ENCODE measurements at places on chromosomes 2 and 18. TPM values are rescaled to one million over a fixed set of nuclear protein-coding genes. Genes with fewer than 3 reads are reported as not detected.

Gene PRSS56
- not detected for total RNA-seq

Gene WIPF1
- 3.8 TPM for total RNA-seq

DNA sequence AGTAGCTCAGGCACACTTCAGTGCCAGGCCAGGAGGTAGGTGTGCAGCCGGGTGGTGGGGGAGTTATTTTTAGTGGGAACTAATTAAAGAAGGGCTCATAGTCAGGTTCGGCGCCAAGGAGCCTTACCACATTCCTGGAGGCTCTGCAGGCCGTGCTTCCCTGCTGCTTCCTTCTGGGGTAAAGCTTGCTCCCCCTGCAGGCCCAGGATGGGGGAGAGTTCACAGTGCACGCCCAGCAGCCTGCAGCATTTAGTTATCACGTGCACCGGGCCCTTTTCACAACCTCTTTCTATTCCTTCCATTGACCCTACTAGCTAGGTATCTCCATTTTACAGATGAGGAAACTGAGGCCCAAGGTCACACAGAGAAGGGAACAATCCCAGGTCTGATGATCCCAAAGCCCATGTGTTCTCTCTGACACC, 2.5 kb downstream of the KCNF1 start:
- peak; percentile 40 for DNase-seq
- no peak overlapping the region for H3K27ac ChIP-seq
- H3K4me1 ChIP-seq = peaks cover 7% of the 10 kb centered on the region
- H3K4me3 ChIP-seq = no peak overlapping the region
- H3K27me3 ChIP-seq = peaks cover 39% of the 10 kb centered on the region

GRCh38 chr18:61734396-61734795, 158.4 kb downstream of the RNF152 start:
- H3K36me3 ChIP-seq = no peaks in the 10 kb centered on the region
- DNase-seq = no peak
- no peaks in the 10 kb centered on the region for H3K4me1 ChIP-seq
- no peak overlapping the region for H3K4me3 ChIP-seq
- no peaks in the 10 kb centered on the region for H3K27me3 ChIP-seq

Gene CHRNG
- not detected for total RNA-seq

Gene FEV
- 1.6 TPM for total RNA-seq

DNA sequence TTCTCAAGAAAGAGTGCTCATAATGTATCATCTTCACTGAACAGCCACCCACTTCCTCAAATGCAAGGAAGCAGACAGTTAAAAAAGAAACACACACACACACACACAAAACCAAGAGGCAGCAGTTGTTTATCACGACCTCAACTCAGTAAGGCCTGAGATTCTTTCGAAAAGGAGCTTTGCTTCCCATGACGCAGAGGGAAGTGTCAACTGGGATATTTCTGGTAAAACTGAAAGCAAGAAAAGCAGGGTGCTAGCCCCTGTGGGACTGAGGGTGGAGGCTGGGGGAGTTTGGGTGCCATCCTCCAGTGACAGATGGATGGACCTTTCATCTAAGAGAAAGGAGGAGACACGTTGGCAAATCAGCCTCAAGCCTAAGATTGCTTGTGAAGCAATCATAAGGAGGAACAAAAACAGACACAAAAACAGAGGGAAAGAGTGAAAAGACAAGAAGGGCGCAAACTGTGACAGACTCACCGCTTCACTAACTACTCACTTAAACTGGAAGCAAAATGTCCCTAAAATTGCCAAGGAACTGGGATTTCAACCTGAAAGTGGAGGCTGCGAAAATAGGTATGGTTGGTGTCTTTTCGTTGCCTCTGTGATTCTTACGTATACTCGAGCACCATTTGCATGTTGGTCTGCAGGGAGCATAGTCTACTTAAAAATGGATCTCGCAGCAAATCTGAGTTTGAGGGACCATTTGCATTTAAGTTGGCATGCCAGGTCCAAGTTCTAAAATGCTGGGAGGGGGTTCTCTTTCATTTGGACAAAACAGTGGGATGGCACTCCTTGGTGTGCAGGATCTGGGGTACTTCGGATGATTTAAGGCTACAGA, at the start of gene ARHGAP25:
TSS of gene ARHGAP25 (plus strand) at position 124 of the 838 bp plus-strand sequence. CDS start at position 513, 389 bp downstream.
- H3K27ac ChIP-seq = no peak within 1 kb of the TSS
- no peak within 1 kb of the TSS for H3K4me3 ChIP-seq
- DNase-seq = no peak
- H3K36me3 ChIP-seq = no peaks in the 10 kb centered on the region

- no peak for DNase-seq
- no peaks in the 10 kb centered on the region for H3K27me3 ChIP-seq
- no peak overlapping the region for H3K27ac ChIP-seq
- H3K4me1 ChIP-seq = no peaks in the 10 kb centered on the region
These were observed 22.7 kb downstream of the MGAT5 start for GRCh38 chr2:134276381-134277172.

GRCh38 chr2:4964001-4964540, 728.1 kb upstream of the SOX11 start:
- H3K27ac ChIP-seq = no peak overlapping the region
- no peaks in the 10 kb centered on the region for H3K27me3 ChIP-seq
- H3K4me1 ChIP-seq = no peaks in the 10 kb centered on the region
- H3K4me3 ChIP-seq = no peak overlapping the region
- no peaks in the 10 kb centered on the region for H3K36me3 ChIP-seq

GRCh38 chr2:148459377-148459778, 185.2 kb upstream of the EPC2 start:
- no peak overlapping the region for H3K27ac ChIP-seq
- no peaks in the 10 kb centered on the region for H3K36me3 ChIP-seq
- no peak overlapping the region for H3K4me3 ChIP-seq

- H3K4me1 ChIP-seq = no peaks in the 10 kb centered on the region
- no peak overlapping the region for H3K27ac ChIP-seq
- DNase-seq = no peak
- H3K27me3 ChIP-seq = no peaks in the 10 kb centered on the region
- H3K4me3 ChIP-seq = no peak overlapping the region
These were observed 350.8 kb upstream of the NT5C1B start for GRCh38 chr2:18940184-18940583.

DNA sequence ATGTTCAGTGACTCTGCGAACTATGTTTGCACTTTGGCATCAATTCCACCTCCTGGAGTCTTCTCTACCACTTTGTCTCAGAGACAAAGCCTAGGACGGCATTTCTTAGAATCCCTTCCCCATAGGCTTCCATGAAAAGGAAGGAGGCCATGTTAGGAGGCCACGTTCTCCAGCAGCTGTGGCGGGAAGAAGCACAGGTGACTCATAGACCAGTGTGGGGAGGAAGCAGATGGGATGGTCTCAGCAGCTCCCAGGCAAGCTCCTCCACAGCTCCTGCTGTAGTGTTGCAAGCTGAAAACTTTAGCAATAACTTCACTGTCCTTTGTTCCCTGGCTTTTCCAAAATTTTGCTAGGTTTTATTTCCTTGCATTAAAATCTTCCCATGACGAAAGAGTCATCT, 781.3 kb upstream of the ID2 start:
- H3K36me3 ChIP-seq = no peaks in the 10 kb centered on the region
- no peaks in the 10 kb centered on the region for H3K4me1 ChIP-seq
- no peaks in the 10 kb centered on the region for H3K27me3 ChIP-seq
- H3K27ac ChIP-seq = no peak overlapping the region
- H3K4me3 ChIP-seq = no peak overlapping the region

DNA sequence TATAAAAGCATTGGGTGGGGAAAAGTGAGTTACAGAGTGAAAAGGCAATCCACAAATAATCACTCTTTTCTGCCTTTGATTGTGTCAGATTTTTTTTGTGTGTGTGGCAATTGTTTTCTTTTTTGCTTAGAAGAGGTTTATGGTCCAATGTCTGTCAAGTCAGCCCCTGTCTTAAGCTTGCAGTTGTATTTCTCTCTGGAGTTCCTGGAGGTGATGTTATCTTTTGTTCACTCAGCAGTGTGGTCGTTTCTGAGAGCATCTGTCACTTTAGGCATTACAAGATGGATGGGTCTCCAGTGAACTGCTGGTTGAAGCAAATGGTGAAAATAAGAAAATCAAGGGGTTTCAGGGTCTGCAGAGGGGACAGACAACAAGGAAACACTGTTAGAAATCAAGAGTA, 121.3 kb downstream of the GREB1L start:
- H3K4me1 ChIP-seq = no peaks in the 10 kb centered on the region
- no peak overlapping the region for H3K27ac ChIP-seq
- H3K36me3 ChIP-seq = no peaks in the 10 kb centered on the region

DNA sequence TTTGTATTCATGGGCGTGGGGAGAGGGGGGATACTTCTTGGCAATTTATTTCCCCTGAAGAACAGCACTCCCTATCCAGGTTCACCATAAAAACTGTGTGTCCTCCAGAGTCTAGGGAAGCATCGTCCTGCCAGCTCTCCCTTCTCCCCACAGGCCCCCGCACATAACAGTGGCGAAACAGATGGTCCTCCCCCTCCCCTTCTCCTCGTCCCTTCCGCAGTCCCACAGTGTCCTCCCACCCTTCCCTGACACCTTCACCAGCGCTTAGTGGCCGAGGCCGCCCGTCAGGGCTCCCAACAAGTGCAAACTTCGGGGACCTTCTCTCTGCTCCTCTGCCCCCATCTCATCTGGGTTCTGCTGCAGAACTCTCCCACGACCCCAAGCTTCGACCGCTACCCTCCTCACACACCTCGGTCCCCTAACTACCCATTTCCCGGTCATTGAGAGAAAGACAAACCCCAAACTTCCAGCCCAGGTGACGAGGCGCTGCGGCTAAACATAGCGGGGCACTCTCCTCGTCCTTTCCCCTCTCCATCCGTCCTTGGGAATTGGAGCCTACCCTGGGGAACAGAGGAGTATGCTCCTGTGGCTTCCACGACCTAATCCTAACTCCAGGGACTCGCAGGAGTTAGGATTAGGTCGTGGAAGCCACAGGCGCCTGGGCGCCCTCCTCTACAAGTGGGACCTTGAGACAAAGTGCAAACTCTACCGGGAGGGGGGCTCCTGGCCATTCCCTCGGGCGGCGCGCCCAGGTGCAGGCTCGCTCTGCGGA, 971 bp downstream of the ZNF385B start:
- no peak for DNase-seq
- H3K36me3 ChIP-seq = no peaks in the 10 kb centered on the region
- peaks cover 29% of the 10 kb centered on the region for H3K27me3 ChIP-seq
- no peak overlapping the region for H3K4me3 ChIP-seq
- no peak overlapping the region for H3K27ac ChIP-seq

GRCh38 chr18:59917422-59917821, 17.6 kb downstream of the PMAIP1 start:
- no peaks in the 10 kb centered on the region for H3K36me3 ChIP-seq
- H3K4me3 ChIP-seq = no peak overlapping the region
- peak; percentile 48 for DNase-seq
- peak overlapping the region; percentile 62 for H3K27ac ChIP-seq
- peaks cover 3% of the 10 kb centered on the region for H3K4me1 ChIP-seq

GRCh38 chr2:96099861-96100798, 16.2 kb downstream of the ADRA2B start:
- peaks cover 26% of the 10 kb centered on the region for H3K27me3 ChIP-seq
- no peak overlapping the region for H3K4me3 ChIP-seq
- H3K27ac ChIP-seq = no peak overlapping the region
- no peaks in the 10 kb centered on the region for H3K36me3 ChIP-seq
- peaks cover 4% of the 10 kb centered on the region for H3K4me1 ChIP-seq

GRCh38 chr2:168607992-168608391, 151.9 kb downstream of the CERS6 start:
- no peaks in the 10 kb centered on the region for H3K36me3 ChIP-seq
- H3K27me3 ChIP-seq = no peaks in the 10 kb centered on the region
- no peak for DNase-seq
- no peak overlapping the region for H3K4me3 ChIP-seq

Gene CD207
- total RNA-seq = not detected

Gene ITGB6
- total RNA-seq = 0.18 TPM

Gene ZNF516
- total RNA-seq = 0.56 TPM

- no peaks in the 10 kb centered on the region for H3K36me3 ChIP-seq
- H3K4me3 ChIP-seq = no peak overlapping the region
- DNase-seq = no peak
- no peaks in the 10 kb centered on the region for H3K4me1 ChIP-seq
These were observed 32.5 kb upstream of the KCNE4 start for GRCh38 chr2:223019390-223019930.

GRCh38 chr2:135913727-135914365, 37.6 kb upstream of the MCM6 start:
- H3K4me3 ChIP-seq = no peak overlapping the region
- DNase-seq = peak; percentile 66
- no peak overlapping the region for H3K27ac ChIP-seq
- H3K4me1 ChIP-seq = no peaks in the 10 kb centered on the region
- peaks cover 62% of the 10 kb centered on the region for H3K36me3 ChIP-seq
- H3K27me3 ChIP-seq = no peaks in the 10 kb centered on the region

DNA sequence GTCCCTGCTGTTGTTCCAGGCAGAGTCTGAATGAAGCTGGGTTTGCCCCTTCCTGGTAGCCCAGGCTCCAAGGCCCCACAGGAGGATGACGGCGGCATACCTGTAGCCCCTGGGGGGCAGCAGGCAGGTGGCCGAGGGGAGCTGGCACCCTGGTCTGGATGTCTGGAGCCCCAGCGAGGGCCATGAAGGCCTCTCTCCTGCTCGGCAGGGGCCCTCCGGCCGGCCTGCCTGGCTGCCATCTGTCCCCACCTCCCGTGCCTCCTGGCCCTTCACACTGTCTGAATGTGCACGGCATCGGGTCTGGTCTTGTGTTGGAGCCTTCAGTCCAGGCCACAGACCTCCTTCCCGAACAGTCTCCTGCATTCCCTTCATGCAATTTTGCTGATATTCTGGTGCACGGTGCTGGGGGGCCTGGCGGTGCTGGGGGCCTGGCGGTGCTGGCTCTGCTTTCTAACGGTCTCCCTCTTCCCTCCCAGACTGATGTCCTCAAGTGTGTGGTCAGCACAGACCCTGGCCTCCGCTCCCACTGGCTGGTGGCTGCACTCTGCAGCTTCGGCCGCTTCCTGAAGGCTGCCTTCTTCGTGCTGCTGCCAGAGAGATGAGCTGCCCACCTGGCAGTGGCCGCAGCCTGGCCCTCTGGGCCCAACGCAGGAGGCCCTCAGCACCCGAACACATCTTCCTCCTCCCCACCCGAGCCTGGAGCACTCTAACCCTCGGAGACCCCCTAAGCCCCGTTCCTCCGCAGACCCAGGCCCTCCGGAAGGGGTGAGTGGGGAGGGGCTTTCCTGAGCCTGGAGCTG, 13.5 kb downstream of the BOK start:
- no peak overlapping the region for H3K27ac ChIP-seq
- no peaks in the 10 kb centered on the region for H3K36me3 ChIP-seq
- no peaks in the 10 kb centered on the region for H3K4me1 ChIP-seq
- no peak for DNase-seq
- no peaks in the 10 kb centered on the region for H3K27me3 ChIP-seq
- H3K4me3 ChIP-seq = no peak overlapping the region

Gene PLCD4
- total RNA-seq = not detected

GRCh38 chr2:134379293-134379692, 125.4 kb downstream of the MGAT5 start:
- H3K27me3 ChIP-seq = no peaks in the 10 kb centered on the region
- H3K27ac ChIP-seq = no peak overlapping the region
- H3K4me1 ChIP-seq = no peaks in the 10 kb centered on the region

Gene AP1S3
- total RNA-seq = 2.5 TPM

GRCh38 chr2:47512581-47513083, 109.7 kb downstream of the MSH2 start:
- H3K4me3 ChIP-seq = no peak overlapping the region
- H3K27ac ChIP-seq = no peak overlapping the region
- H3K36me3 ChIP-seq = no peaks in the 10 kb centered on the region
- peak; percentile 58 for DNase-seq
- H3K4me1 ChIP-seq = no peaks in the 10 kb centered on the region
- peaks cover 6% of the 10 kb centered on the region for H3K27me3 ChIP-seq

GRCh38 chr2:8526403-8526696, 155.5 kb upstream of the ID2 start:
- H3K36me3 ChIP-seq = no peaks in the 10 kb centered on the region
- H3K4me1 ChIP-seq = peaks cover 20% of the 10 kb centered on the region
- no peak overlapping the region for H3K4me3 ChIP-seq
- H3K27ac ChIP-seq = peak overlapping the region; percentile 79
- no peak for DNase-seq

Data from K562 (cell line).